ENCODE measurements at places on chromosomes 11 and 22. TPM values are rescaled to one million over a fixed set of nuclear protein-coding genes. Genes with fewer than 3 reads are reported as not detected.

The MS4A2 gene
- not detected for total RNA-seq

The WNT11 gene
- not detected for total RNA-seq

The SYTL2 gene
- 42.7 TPM for total RNA-seq

The NEFH gene
- 0.32 TPM for total RNA-seq

The USP2 gene
- total RNA-seq, result not detected

Data from bronchial smooth muscle cell (primary cell).